Activated CD8-positive, alpha-beta T cell treated with anti-CD3 and anti-CD28 coated beads for 36 hours (primary cell): ENCODE measurements at places on chromosomes 4 and X. TPM values are rescaled to one million over a fixed set of nuclear protein-coding genes. Genes with fewer than 3 reads are reported as not detected.

UGT2B17 gene
- not detected for total RNA-seq

GAGE12E gene
- not detected for total RNA-seq

HELT gene
- not detected for total RNA-seq

EGFL6 gene
- 2.7 TPM for total RNA-seq

ETFDH gene
- 28.8 TPM for total RNA-seq

FGA gene
- total RNA-seq, result not detected

DNA sequence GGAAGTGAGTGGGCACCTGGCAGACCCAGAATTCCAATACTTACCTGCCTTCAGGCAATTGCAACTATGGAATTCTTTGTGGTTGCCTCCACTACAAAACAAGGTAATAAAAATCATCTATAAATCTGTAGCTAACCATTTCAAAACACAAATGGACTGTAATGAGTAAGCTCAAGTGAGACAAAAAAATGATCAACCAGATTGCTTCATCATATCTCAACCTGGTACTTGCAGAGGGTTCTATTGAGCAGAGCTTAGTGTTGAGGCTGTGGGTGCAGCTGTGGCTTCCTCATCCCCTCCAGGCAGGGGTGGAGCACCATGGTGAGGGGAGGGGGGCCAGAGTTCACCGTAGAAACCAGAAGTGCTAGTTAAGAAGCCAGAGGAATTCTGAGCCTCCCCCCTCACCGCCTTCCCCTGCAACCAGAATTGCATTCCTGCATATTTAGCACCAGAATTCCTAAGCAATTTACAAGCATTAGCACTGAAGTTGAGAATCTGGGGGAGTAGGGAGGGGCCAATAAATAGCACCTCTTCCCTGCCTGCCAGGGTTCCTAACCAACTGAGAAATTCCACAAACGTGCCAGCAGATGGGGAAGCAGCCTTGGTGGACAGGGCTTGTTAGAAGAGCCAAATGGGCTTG is 11.5 kb downstream of the CTAG1A start:
- no peak overlapping the region for H3K27ac ChIP-seq
- H3K4me1 ChIP-seq, result peaks cover 11% of the 10 kb centered on the region
- no peaks in the 10 kb centered on the region for H3K27me3 ChIP-seq
- H3K4me3 ChIP-seq, result no peak overlapping the region
- no peaks in the 10 kb centered on the region for H3K36me3 ChIP-seq

DNA sequence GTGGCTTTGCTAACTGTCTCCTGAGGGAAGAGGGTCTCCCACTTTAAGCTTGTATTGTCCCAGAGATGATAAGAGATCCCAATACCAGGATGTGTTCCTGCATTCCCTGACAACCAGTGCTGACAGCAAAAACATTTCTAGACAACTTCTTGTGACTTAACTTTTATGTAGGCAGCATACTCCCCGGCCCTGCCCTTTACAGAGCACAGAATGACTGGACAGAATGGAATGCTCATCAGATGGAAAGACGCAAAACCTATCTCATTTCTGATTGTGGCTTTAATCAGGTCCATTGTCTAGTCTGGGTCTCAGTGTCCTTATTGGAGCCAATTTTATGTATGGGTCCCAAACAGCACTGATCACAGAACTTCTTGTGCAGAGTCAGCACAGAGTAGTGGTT is 18.2 kb upstream of the PLAC1 start:
- no peak overlapping the region for H3K4me3 ChIP-seq
- no peaks in the 10 kb centered on the region for H3K27me3 ChIP-seq
- H3K4me1 ChIP-seq, result peaks cover 2% of the 10 kb centered on the region
- no peak overlapping the region for H3K27ac ChIP-seq
- no peaks in the 10 kb centered on the region for H3K36me3 ChIP-seq

DNA sequence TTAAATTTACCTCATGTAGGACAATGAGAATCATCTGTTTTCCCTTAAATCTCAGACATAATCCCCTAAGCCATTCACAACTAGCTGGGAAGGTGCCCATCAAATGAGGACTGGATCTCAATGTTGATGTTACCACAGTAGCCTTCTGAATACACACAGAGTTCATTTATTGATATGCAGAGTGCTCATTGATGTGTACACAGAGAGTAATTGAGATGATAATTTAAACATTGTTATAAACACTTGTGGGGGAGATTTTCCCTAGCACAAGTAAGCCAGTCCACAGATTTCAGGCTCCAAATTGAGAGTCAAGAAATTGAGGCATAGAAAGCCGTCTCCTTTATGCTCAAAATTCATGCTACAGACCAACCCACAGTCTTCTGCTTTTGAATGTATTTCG is 273.4 kb upstream of the TRPC5 start:
- no peaks in the 10 kb centered on the region for H3K36me3 ChIP-seq
- no peaks in the 10 kb centered on the region for H3K27me3 ChIP-seq
- no peaks in the 10 kb centered on the region for H3K4me1 ChIP-seq
- no peak overlapping the region for H3K4me3 ChIP-seq
- no peak for DNase-seq

- H3K4me1 ChIP-seq, result peaks cover 9% of the 10 kb centered on the region
- no peak overlapping the region for H3K27ac ChIP-seq
- no peak for DNase-seq
- H3K4me3 ChIP-seq, result no peak overlapping the region
- peaks cover 51% of the 10 kb centered on the region for H3K36me3 ChIP-seq
Measured at GRCh38 chr4:39324446-39324845, 41.7 kb downstream of the RFC1 start.

GRCh38 chr4:88446124-88446523 is 10.8 kb upstream of the HERC5 start:
- no peaks in the 10 kb centered on the region for H3K27me3 ChIP-seq
- H3K4me3 ChIP-seq, result no peak overlapping the region
- H3K4me1 ChIP-seq, result no peaks in the 10 kb centered on the region
- no peak overlapping the region for H3K27ac ChIP-seq

GRCh38 chr4:123090886-123091285 is 168.5 kb upstream of the NUDT6 start:
- no peak for DNase-seq
- no peak overlapping the region for H3K4me3 ChIP-seq

GRCh38 chr4:146098978-146099377 is 76.5 kb upstream of the LSM6 start:
- H3K4me3 ChIP-seq, result no peak overlapping the region
- no peak for DNase-seq
- no peak overlapping the region for H3K27ac ChIP-seq
- H3K36me3 ChIP-seq, result no peaks in the 10 kb centered on the region
- H3K27me3 ChIP-seq, result peaks cover 10% of the 10 kb centered on the region

DNA sequence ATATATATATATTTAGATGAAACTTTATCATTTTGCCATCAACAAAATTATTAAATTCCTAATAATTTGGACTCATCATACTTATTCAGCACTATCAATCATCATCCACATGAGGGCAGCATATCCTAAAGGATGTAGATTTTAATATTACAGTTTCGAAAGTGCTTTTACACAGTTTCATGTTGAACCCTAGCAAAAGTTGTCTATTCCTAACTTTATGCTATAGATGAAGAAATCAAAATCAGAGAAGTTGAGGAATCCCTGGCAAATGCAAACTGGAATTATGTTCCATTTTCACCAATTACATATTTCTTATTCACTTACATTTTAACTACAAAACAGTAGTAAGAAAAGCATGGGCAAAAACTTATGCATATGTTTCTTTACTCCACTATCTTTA is 36.6 kb upstream of the UGT2A1 start:
- peaks cover 1% of the 10 kb centered on the region for H3K27me3 ChIP-seq
- H3K36me3 ChIP-seq, result no peaks in the 10 kb centered on the region
- no peak for DNase-seq
- H3K27ac ChIP-seq, result no peak overlapping the region
- no peaks in the 10 kb centered on the region for H3K4me1 ChIP-seq

- H3K27me3 ChIP-seq, result no peaks in the 10 kb centered on the region
- DNase-seq, result peak; percentile 29
- peaks cover 28% of the 10 kb centered on the region for H3K4me1 ChIP-seq
- H3K27ac ChIP-seq, result peak overlapping the region; percentile 36
- H3K36me3 ChIP-seq, result peaks cover 9% of the 10 kb centered on the region
Measured at GRCh38 chr4:101104312-101105052, 242.8 kb downstream of the PPP3CA start.

DNA sequence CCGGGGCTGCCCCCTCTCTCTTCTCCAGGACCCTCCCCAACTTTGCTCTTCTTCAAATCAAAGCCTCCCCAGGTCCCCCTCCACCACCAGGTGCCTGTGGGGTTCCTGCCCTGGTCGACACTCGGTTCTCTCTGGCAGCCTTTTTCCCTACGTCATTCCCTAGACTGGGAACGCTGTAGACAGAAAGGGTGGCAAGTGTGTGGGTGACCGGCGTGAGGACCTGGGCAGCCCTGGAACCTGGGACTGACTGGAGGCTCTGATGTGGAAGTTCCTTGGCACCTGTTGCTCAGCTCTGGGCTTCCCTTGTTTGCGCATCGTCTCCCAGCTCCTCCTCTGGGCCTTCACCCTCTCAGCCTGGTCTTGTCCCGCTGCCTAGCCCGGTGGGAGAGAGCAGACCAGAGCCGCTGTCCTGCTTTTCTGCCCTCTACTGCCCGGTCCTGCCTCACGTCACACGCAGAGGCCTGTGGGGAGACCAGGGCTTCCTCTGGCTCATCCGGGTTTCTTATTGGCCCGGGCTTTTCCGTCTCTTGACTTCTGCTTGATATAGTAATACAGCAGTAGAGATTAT is 1.3 kb downstream of the TACC3 start:
- H3K27ac ChIP-seq, result peak overlapping the region; percentile 99
- H3K4me1 ChIP-seq, result peaks cover 51% of the 10 kb centered on the region
- peaks cover 58% of the 10 kb centered on the region for H3K36me3 ChIP-seq
- DNase-seq, result no peak

DNA sequence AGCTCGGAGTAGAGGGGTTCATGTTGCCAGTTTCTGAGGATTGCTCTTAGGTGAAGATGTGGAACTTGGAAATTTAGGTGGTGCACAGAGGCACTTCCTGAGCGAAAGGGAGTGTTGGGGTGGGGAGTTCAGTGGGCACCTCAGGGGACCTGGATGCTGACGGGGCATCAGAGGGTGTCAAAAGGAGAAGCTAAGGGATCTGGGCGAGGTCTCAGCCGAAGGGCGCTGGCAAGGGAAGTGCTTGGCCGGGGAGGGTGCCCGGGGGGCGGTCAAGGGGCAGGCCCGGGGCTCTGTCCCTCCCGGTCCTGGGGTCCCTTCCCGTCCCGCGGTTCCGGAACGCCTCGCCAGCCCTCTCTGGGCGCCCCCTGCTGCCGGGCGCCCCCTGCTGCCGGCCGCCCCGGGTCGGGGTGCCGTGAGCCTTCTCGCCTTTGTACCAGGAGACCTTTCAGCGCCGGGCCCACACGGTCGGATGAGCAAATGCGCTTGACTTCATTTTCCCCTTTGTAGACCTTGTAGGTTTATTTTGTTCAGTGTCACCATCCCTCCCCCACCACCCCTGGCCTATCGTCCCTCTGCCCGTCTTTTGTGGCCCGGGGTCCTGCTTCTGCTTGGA is 3.0 kb upstream of the PHOX2B start:
- no peak for DNase-seq
- H3K4me1 ChIP-seq, result no peaks in the 10 kb centered on the region
- H3K27ac ChIP-seq, result no peak overlapping the region
- H3K27me3 ChIP-seq, result peaks cover 71% of the 10 kb centered on the region

- H3K4me3 ChIP-seq, result no peak overlapping the region
- DNase-seq, result no peak
- H3K36me3 ChIP-seq, result no peaks in the 10 kb centered on the region
- H3K27ac ChIP-seq, result no peak overlapping the region
- H3K27me3 ChIP-seq, result no peaks in the 10 kb centered on the region
Measured at GRCh38 chrX:27132862-27133261, 330.3 kb downstream of the PPP4R3C start.

DNA sequence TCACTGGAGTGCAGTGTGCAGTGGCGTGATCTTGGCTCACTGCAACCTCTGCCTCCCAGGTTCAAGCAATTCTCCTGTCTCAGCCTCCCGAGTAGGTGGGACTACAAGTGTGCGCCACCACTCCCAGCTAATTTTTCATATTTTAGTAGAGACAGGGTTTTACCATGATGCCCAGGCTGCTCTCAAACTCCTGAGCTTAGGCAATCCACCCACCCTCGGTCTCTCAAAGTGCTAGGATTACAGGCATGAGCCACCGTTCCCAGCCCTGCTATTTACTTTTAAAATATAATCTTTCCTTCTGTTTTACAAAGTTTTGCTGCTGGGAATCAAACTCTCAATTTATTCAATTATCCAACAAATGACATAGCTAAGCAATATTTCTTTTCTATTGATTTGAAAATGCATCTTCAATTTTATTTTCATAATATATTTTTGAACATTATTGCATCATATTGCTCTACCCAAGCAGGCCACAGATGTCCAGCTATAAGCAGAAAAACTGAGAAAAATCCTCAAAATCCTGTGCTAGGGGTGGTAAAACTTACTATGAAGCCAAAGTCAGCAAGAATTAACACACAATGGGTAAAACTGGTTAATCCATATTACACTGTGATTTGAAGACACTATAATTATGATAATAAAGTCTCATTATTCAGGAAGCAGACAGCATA is 5.2 kb downstream of the TIFA start:
- peaks cover 69% of the 10 kb centered on the region for H3K4me1 ChIP-seq
- no peaks in the 10 kb centered on the region for H3K27me3 ChIP-seq
- H3K27ac ChIP-seq, result no peak overlapping the region

DNA sequence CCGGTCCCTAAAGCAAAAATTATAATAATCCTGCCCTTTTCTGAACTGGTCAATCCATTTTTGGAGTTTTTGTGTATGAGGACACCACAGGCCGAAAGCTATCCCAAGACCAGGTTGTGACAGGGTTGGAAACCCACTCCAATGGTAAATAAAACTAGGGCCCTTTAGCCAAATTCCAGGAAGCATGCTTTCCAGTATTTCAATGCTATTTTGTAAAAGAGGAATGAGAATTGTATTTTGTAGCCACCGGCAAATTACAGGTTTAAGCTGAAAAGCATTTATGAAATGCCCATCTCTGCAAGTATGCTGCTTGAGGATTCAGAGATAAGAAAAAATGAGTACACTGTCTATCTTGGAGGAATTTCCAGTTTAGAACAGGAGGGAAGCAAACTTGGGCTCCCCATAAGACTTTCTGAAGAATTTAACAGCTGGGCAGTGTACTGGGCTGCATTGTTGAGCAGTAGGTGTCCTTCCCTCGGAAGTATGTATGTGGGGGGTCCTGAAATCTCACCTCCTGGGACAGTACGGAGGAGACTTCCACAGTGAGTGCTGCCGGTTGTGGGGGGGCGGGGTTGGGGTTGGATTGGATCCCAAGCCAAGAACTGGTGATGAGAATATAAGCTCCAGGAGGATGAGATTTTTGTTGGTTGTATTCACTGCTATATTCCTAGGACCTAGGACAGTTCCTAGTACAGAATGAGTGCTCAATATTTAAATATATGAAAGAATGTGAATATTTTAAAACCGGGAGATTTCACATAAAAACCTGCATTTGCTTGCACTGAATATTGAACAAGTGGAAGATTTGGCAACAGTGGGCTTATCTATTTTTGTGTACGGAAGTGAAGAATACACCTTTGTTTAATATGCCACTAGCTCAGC is 26.8 kb downstream of the OCIAD2 start:
- no peaks in the 10 kb centered on the region for H3K4me1 ChIP-seq
- no peak overlapping the region for H3K4me3 ChIP-seq
- DNase-seq, result no peak

- peak overlapping the region; percentile 22 for H3K4me3 ChIP-seq
- DNase-seq, result no peak
- H3K4me1 ChIP-seq, result peaks cover 8% of the 10 kb centered on the region
- no peaks in the 10 kb centered on the region for H3K36me3 ChIP-seq
- H3K27ac ChIP-seq, result no peak overlapping the region
- H3K27me3 ChIP-seq, result peaks cover 58% of the 10 kb centered on the region
Measured at GRCh38 chr4:94758700-94759399, 1.1 kb downstream of the BMPR1B start.

- H3K4me3 ChIP-seq, result no peak overlapping the region
- no peaks in the 10 kb centered on the region for H3K36me3 ChIP-seq
- no peak for DNase-seq
- no peaks in the 10 kb centered on the region for H3K4me1 ChIP-seq
Measured at GRCh38 chr4:173934201-173934600, 349.3 kb downstream of the FBXO8 start.
